ENCODE measurements at places on chromosomes 2 and 18.

- peak; percentile 25 for DNase-seq
These were observed 168.4 kb downstream of the SOCS6 start for GRCh38 chr18:70457223-70457622.

- DNase-seq: no peak
These were observed 254.9 kb upstream of the ZEB2 start for GRCh38 chr2:144774809-144775208.

DNA sequence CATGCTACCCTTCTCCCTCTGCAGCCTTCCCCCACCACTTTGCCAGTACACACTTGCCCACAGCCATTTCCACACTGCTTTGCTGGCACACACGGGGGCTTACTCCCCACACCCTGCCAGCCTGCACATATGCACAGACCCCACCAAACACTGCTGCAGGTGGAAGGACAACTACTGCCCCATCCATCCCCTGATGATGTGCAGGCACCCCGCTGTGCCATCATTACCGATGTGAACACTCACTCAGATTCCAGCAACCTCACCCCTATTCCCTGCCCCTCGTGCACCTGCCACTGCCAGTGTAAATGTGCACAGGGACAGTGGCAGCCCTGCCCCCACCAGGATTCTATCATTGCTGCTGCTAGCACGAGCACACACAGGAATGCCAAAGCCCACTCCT is 1400.8 kb upstream of the DDX18 start:
- DNase-seq: no peak

GRCh38 chr2:128485761-128486639 is 167.3 kb upstream of the HS6ST1 start:
- no peak for DNase-seq

- DNase-seq: peak; percentile 94
These were observed at the start of gene ZNF804A for GRCh38 chr2:184598316-184599053. TSS of gene ZNF804A (plus strand) at chr2:184598529. CDS start at chr2:184598960, 431 bp downstream.

GRCh38 chr2:118813601-118814339 is 33.7 kb downstream of the EN1 start:
- DNase-seq: no peak

- DNase-seq: no peak
These were observed 335.3 kb downstream of the ZNF521 start for GRCh38 chr18:25016666-25017065.

GRCh38 chr2:67054728-67055127 is 342.4 kb upstream of the ETAA1 start:
- no peak for DNase-seq

DNA sequence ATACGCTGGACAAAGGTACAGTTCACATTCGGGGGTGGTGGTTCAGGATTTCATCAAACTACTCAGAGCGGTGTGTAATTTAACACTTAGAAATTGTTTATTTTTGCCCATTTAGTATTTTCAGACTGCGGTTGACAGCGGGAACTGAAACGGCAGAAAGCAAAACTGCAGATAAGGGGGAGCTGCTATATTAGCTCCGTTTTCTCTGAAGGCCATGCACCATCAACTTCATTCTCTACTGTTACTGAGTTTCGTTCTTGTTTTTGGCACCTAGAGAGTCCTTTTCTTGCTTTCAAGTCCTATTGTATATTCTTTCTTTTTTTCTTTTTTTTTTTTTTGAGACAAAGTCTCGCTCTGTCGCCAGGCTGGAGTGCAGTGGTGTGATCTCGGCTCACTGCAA is 121.5 kb upstream of the SP3 start:
- no peak for DNase-seq

DNA sequence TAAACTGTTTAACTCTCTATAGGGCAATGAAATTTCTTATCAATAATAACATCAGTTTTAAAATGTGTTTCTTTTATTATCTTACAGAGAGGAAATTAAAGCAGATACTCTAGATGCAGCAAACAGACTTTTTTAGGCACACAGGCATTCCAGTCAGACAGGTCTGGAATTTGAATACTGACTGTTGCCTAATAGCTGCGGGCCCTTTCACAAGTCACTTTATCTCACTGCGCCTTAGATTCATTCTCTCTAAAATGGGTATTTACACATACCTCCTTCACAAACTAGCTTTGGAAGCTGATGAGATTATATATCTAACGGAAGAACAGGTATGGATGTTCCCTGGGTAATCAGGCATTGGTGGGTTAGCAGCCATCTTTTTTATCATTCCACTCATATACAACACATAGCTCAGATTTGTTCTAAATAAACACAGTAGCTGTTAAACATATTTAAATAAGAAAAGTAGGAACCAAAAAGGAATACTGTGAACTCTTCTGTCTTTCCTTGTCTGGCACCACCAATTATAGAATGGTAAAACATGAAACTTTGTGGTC is 104.2 kb downstream of the LRP2 start:
- DNase-seq: no peak

DNA sequence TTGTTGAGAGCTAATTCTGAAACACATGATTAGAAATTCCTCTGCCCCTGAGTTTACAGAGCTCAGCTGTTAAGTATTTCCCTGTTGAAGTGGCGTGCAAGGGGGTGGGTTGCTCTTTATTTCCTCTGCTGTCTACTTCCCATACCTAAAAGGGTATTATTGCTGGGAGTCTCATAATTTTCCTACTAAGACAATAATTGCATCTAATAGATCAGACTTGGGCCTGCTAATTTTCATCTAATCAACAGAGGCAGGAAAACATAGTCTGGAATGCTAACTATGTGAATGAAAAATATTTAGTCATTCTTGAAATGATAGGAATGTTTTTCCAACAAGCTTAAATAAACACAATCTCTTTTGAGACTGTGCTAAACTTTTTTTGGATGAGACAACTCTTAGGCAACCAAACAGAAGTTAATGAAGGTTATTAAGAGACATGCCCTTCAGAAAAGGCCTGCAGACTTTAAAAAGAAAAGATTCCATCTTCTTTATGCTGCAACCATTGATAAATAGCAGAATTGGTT is 111.4 kb downstream of the FEZ2 start:
- no peak for DNase-seq

DNA sequence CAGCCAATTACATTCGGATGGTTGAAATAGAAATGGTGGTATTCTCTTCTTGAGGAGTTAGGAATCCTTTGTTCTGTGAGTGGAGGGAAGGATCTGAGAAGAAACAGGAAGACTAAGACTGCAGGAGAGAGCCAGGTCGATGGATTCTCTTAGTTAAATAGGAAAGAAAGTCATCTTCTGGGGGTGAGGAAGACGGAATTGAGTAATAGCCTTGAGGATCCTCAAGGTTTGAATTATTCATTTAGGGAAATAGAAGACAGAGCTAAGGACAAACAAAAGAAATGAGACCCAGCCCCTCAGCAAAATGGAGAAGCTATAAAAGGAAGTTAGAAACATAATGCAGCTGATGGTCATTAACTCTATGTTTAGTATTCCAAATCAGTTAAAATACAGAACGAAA is 1.8 kb downstream of the LAPTM4A start:
- DNase-seq: no peak

- peak; percentile 17 for DNase-seq
These were observed 88.4 kb downstream of the PMAIP1 start for GRCh38 chr18:59988098-59988706.

GRCh38 chr2:191666732-191667131 is 11.2 kb upstream of the NABP1 start:
- no peak for DNase-seq

- no peak for DNase-seq
These were observed 81.8 kb downstream of the HDAC4 start for GRCh38 chr2:239318790-239319661.

DNA sequence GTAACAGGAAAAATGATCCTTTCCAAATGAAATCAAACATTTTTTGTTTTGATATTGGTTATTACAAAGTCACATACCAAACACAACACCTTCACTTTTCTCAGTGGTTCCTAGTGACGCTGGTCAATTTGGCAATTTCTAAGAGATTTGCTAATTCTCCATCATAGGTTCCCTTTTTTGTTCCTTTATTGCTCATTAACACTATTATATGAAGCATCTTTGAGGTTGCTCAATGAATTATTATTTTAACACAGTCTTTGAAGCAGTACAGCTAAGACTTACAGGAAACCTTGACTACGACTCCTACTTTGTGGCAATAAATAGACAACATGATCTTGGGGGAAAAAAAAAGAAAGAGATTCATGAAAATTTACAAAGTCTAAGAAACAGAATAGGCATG is 152.2 kb upstream of the VRK2 start:
- DNase-seq: no peak

GRCh38 chr18:69974365-69974764 is 26.7 kb upstream of the CD226 start:
- no peak for DNase-seq

- DNase-seq: peak; percentile 55
These were observed at the start of gene EFHD1 for GRCh38 chr2:232633413-232634205. TSS of gene EFHD1 (plus strand) at chr2:232633604. CDS start at chr2:232633705, 101 bp downstream.

GRCh38 chr2:114025030-114025429 is 135.1 kb downstream of the ACTR3 start:
- DNase-seq: no peak

DNA sequence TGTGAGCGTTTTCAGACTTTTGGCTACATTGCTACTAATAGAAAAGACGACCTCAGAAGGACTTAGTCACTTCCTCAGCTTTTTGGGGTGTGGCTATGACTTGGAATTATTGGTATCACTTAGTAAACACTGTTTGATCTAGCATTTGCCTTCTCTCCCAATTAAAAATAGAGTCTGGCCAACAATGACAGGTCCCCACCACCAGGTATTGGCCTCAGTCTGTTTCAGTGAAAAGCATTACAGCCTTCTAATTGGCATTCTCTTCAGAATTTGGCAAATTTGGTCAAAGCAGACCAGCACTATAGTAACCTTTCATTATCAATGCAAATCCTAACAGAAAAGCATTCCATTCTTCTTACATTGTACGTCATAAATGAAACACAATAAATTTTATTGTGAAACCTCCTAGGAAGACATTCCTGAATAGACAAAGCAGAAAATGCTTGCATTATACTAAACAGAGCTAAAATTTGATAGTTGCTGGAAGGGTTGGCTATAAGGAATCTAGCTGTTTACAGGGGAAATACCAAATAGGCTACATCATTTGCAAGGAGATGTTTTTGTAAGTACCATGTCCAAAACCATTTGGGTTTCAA is 613.9 kb downstream of the IRS1 start:
- no peak for DNase-seq

DNA sequence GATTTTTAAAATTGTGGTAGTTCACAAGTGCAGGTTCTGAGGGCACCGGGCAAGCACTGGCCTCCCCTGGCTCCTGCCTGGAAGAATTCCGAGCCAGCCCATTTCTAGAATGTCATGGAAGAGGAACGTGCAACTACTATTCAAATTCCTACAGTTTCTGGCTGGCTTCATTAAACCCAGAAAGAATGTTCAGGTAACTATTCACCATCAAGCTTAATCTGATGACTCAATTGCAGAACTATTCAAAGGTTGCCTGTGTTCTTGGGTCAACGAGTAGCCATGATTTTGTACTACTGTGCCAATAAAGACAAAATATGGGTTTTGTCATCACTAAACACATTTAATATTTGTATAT is 14.3 kb upstream of the MFF start:
- DNase-seq: no peak

Measured in NCI-H446 (cell line).